Pulmonary artery endothelial cell (primary cell): ENCODE measurements at places on chromosomes 6 and 20. TPM values are rescaled to one million over a fixed set of nuclear protein-coding genes. Genes with fewer than 3 reads are reported as not detected.
A peak's percentile ranks its signal among the peaks of the same experiment; 100 is the strongest.

Gene BPIFB1
- total RNA-seq, result not detected in 2 replicates

DNA sequence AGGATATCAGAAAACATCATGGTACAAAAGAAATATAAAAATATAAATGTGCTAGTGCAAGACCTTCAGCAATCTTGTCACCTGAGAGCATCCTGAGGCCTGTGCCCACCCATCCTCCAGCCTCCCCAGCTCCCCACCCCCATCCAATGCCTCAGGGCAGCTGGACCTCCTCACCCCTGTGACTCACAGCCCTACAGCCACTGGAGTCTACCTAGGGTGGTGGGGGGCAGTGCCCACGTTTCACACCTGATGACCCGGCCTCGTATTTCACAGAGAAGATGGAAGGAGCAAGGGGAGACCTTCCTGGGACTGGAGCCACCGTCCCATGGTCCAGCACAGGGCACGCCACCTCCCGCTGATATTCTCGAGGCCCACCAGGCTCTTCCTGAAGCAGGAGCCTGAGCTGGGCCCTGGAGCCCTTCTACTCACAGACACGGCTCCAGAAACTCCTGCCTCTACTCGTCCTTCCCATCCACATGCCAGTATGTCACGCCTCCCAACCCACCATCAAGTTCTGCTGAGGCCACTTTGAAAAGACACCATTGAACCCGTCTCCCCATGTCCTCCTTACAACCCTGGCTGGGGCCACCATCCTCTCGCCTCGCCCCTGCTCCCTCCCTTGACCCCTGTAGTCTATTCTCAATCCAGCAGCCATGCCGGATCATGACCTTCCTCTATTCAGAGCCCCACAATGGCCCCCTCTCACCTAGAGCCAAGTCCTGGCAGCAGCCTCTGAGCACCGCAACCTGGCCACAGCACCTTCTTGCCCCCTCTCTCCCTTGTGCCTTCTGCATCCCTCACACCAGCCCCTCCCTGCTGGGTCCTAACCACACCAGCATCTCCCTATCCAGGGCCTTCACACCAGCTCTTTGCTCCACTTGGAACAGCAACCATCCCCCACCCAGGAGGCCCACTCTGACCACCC is 13.3 kb downstream of the APMAP start:
- no peak for DNase-seq

- DNase-seq, result no peak
Measured at GRCh38 chr6:131372535-131372934, 200.5 kb upstream of the ARG1 start.

GRCh38 chr6:113362301-113363047 is 494.7 kb upstream of the MARCKS start:
- no peak for DNase-seq

GRCh38 chr6:125022391-125022989 is 60.3 kb downstream of the RNF217 start:
- no peak for DNase-seq

GRCh38 chr20:56755201-56755600 is 126.1 kb downstream of the TFAP2C start:
- DNase-seq, result no peak

Gene CALHM6
- total RNA-seq, result 0.32 and 0.40 TPM in 2 replicates

- DNase-seq, result no peak
Measured at GRCh38 chr6:129492260-129492659, 217.7 kb downstream of the ARHGAP18 start.

DNA sequence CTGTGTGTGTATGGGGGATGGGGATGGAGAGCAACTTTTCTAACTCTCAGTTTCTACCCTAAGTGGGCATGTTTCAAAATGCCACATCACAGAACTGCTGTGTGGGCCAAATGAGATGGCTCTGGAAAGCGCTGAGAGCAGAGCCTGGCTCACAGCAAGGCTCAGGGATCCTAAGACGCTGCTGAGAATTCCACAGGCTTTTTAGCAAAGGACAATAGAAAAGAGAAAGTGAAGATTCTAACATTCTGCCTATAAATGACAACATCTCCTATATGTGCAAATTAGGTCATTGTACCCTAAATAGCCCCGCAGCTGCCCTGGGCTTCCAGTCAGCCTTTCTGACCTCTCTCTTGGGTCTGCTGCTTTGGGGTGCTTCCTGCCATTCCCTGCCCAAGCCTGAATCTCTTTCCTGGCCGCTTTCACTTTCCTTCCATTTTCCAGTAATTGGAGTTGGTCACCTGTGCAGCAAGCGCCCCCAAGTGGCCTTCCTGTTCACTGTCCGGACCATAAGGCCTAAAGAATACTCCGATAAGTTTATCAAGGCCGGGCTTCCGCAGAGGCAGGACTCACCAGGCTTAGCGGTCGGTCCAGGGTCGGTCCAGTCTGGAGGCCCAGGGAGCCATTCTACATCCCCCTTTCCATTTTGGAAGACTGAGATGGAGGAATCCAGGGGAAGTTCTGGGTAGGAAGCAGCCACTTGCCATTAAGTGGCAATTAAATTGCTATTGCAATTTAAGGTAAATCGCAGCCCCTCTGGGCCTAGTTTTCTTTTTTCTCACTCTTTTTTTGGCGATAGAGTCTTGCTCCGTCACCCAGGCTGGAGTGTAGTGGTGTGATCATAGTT is 6.7 kb upstream of the DDR1 start:
- DNase-seq, result peak; percentile 78

Gene ADRM1
- 150 and 167 TPM in 2 replicates for total RNA-seq

DNA sequence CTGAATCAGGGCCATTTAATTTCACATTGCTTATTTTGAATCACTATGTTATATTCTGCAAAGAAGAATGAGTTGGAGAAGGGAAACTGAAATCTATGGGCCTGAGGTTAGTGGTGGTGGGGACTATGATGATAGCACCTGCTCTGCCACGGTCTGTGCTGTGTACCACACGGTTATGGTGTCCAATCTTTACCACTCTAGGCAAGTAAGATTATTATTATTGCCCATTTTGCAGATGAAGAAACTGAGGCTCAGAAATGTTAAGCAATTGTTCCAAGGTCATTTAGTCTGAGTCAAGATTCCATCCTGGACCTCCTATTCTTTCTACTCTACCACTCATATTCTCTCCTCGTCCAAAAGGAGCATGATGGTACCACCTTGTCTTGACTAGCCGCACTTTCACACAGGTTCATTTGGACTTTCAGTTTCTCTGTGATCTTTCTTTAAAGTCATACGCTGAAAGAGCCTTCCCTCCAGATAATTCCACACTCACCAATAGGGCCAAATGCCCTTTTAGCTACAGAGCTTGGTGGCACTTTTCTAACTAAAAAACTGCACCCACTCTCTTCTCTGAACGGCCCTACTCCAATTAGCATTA is 56.2 kb downstream of the GFOD1 start:
- DNase-seq, result no peak

Gene DOK5
- 13.5 and 20.3 TPM in 2 replicates for total RNA-seq

Gene ELOVL4
- total RNA-seq, result 0.71 and 0.99 TPM in 2 replicates

DNA sequence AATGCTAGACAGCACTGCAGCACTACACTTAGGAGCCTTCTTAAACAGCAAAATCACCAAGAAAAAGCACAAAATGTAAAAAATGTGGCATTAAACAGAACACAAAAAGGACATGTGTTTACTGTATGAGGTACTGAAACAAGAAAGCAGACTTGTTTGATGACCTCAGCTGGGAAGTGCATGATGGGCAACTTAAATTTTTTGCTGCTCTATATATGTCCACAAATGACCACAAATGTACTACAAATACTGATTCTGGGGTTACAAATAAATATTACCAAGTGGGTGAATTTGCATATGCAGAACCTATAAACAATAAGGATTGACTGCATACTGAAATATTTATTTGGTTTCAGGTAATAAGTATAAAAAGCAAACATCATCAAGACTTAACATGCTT is 13.1 kb downstream of the RAB23 start:
- no peak for DNase-seq

- no peak for DNase-seq
Measured at GRCh38 chr20:623704-624103, 13.6 kb upstream of the TCF15 start.

Gene SLC22A23
- 4.0 and 16.4 TPM in 2 replicates for total RNA-seq

- DNase-seq, result no peak
Measured at GRCh38 chr6:79802657-79803300, 144.6 kb downstream of the ELOVL4 start.

DNA sequence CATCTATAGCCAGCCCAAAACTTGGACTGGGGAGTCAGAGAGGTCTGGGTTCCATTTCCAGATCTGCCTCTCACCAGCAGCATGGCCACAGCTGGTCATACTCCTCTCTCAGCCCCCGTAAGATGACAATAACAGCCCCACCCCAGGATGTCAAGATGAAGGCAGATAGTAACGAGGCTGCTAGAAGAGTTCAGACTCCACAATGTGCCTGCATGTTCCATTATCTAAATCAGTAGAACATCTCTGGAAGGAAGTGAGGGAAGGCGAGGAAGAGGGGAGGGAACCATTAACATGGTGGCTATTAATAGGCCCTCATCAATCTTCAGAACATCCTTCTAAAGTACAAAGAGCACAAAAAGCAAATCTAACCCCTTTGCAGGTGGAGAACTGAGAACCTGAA is 98.0 kb upstream of the KCNG1 start:
- DNase-seq, result no peak

- no peak for DNase-seq
Measured at GRCh38 chr6:25369433-25370177, 90.4 kb downstream of the CARMIL1 start.

- DNase-seq, result no peak
Measured at GRCh38 chr20:38207621-38208020, 42.6 kb upstream of the TGM2 start.

Gene ADAM33
- total RNA-seq, result 0.07 TPM in 1 of 2 replicates, not detected in the other

Gene GHRH
- not detected in 2 replicates for total RNA-seq

DNA sequence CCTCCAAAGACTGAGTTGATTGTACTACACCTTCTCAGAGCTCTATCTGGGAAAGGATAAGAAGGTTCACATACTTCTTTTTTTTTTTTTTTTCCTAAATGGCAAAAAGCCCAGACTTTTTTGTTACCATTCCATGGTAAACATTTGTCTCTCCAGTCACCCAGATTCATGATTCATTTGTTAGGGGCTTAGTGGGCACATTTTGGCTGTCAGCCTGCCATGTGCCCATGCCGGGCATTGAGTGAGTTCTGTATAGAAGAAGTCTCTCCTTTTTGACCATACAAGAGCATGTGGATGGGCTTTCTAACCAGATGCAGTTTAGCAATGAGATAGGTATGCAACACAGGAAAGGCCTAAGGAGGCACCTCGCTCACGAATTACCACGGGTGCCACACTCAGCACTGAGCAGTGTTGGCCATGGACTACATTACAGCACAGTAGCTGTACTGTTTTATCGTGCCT is 447.5 kb upstream of the HSF2 start:
- DNase-seq, result peak; percentile 4

DNA sequence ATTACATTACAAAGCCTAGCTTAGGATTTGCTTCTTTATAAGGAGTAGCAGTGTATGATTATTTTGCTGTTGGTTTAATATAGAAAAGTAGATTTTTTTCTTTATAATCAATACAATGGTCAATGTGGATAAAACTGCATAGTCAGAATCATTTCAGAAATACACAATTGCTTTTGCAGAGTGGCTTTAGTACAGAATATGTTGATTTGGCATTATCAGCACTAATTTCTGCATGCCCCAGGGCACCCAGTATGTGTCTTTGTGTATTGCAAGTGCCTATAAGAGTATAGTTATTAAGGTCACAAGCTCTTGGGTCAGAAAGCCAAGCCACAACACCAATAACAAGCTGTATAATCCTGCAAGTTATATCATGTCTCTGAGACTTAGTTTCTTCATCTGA is 258.4 kb downstream of the PLCB1 start:
- DNase-seq, result no peak

DNA sequence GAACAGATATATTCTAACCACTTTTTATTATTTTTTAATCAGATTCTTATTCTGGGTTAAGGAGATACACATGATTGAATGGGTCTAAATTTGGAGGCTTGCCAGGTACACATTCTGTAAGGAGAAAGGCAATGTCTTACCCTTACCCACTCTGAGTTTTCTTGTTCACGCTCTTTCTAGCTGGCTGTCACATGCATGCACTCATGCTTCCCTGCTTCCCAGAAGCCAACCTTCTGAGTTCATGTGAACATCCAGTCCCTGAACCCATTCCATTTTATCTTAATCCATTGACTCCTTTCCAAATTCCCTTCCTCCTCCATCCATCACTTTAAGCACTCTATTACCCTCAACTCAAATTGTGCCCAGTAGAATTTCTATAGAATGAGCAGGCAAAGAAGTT is 17.5 kb upstream of the MOCS1 start:
- no peak for DNase-seq

- DNase-seq, result no peak
Measured at GRCh38 chr20:1894951-1895673, at the start of gene SIRPA. Gene SIRPA, plus strand, starts transcription at chr20:1895407. Its CDS starts 41 bp downstream, at chr20:1895448.

DNA sequence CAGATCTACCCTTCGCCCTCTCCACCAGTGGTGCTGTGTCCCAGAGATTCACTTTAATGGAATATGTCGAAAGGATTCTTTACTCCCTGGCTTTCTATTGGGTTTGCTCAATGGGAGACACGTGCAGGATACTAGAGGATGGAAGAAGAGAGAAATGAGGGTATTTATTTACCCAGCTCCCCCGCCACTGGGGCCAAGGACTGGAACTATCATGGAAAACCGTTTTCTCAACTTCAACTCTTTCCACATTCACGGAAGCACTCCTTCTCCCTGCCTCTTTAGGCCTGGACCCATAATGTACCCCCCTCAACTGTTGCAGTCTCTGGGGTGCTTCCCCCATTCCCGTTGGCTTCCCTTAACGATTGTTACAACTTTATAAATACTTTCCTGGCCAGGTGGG is 26.6 kb upstream of the RALY start:
- no peak for DNase-seq

Gene CFB
- total RNA-seq, result 3.4 and 4.0 TPM in 2 replicates

GRCh38 chr6:79404677-79405076 is 132.6 kb downstream of the LCA5 start:
- no peak for DNase-seq

DNA sequence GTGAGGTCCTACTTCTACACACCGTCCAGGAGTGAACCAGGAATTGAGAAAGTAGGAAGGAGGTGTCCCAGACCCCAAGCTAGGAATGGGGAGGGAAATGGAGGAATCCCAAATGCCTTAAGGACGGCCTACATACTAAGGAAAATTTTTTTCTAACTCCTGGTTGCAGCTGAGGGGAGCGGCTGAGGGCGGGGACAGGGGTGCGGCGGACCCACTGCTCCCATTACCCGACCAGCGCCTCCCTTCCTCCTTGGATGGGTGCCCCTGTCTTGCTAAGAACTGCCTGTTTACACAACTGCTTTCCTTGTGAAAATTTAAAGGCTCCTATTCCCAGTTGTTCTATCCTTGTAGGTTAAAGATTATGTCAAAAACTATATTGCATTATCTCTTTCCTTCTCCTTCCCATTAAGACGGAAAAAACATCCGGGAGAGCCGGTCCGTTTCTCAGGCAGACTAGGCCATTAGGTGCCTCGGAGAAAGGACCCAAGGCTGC is 699 bp upstream of the HSPA1B start:
- no peak for DNase-seq

GRCh38 chr20:10662661-10663458 is 10.9 kb downstream of the JAG1 start:
- no peak for DNase-seq

DNA sequence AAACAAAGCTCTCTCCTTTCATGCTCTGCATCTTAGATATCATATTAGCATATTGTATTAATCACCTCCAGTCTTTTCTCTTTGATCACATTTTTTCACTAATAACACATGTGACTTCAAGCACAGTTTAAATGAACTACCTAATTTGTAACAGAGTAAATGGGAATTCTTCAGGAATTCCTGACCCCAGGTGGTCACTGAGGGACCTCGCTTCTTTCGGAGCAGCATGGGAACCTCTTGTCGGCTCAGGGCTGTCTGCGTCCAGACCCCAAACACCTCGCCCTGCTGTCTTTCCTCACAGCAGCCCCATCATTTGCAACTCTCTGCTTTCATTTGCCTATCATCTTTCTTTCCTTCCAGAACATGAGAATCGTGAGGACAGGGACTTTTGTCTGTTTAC is 103.5 kb downstream of the DACT2 start:
- no peak for DNase-seq

GRCh38 chr6:27138837-27139755 is 108.4 kb upstream of the PRSS16 start:
- DNase-seq, result no peak
